Aorta (tissue), 5 donors: ENCODE measurements at places on chromosomes 16 and 17. TPM values are rescaled to one million over a fixed set of nuclear protein-coding genes. Genes with fewer than 3 reads are reported as not detected.

DNA sequence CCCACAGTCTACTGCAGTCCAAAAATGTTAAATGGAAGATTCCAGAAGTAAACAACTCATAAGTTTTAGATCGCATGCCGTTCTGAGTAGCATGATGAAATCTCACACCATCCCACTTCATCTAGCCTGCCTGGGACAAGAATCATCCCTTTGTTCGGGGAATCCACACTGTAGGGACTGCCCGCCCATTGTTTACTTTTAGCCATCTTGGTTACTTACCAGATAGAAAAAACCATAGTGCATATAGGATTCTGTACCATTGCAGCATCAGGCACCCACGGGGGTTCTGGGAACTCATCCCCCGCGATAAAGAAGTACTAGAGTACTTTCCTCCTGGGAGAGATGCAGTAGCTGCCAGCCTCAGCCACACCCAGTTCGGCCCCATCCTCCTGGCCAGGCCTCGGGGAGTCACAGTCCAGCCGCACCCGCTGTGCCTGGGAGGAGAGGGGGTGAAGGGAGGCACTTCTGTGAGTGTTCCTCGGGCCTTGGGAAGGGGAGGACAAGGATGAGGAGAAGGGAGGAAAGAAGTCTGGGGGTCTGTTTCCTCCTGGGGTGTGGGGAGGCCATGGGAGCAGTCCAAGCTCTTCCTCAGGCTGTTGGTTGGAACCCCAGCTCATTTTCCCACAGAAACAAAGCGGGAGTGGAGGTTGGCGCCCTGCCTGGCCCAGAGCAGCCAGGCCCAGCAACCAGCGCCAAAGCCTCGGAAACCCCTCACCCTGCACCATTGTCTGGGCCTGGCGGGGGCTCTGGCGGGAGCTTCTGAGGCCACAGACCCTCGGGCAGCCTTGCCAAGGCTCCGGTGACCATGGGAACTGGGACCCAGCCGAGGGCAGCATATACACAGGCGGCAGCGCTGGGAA lies 8.9 kb downstream of the TRIM47 start:
- no peaks in the 10 kb centered on the region for H3K27me3 ChIP-seq
- peak overlapping the region; percentile 5 for H3K27ac ChIP-seq
- H3K36me3 ChIP-seq = no peaks in the 10 kb centered on the region
- no peak overlapping the region for H3K4me3 ChIP-seq
- peak; percentile 81 for DNase-seq
- no peaks in the 10 kb centered on the region for H3K4me1 ChIP-seq

Gene PABPN1L
- total RNA-seq = not detected

DNA sequence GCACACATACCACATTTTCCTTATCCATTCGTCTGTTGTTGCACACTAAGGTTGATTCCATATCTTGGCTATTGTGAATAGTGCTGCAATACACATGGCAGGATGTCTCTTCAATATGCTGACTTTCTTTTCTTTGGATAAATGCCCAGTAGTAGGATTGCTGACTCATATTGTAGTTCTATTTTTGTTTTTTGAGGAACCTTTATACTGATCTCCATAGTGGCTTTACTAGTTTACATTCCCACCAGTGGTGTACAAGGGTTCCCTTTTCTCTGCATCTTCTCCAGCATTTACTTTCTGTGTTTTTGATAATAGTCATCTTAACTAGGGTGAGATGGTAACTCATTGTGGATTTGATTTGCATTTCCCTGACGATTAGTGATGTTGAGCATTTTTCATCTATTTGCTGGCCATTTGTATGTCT lies 118.1 kb downstream of the STXBP4 start:
- DNase-seq = no peak
- no peak overlapping the region for H3K4me3 ChIP-seq
- peaks cover 4% of the 10 kb centered on the region for H3K36me3 ChIP-seq
- no peak overlapping the region for H3K27ac ChIP-seq

Gene BCL6B
- total RNA-seq = 16.4 TPM

Gene GP1BA
- not detected for total RNA-seq
